NB4 (cell line): ENCODE measurements at places on chromosomes 11 and 22.

DNA sequence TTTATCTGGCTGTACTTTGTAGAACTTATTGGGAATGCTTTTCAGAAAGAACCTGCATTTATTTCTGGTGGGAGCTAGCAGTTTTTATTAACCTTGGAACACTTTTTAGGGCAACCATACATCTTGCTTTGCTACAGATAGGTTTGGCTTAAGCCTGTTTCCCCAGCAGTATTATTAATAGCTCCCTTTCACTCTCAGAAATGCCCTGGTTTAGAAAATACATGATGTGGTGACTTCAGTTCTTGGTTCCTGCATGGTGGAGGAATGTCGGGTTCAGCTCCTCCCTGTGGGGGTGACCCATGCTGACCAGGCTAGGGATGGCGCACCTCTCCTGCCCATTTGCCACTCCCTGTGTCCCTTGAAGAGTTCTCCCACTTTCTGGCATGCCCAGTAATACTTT lies 28.2 kb downstream of the ZBED4 start:
- DNase-seq, result no peak

- peak; percentile 35 for DNase-seq
These were observed 127.7 kb downstream of the ATXN10 start for GRCh38 chr22:45799291-45799690.

GRCh38 chr11:114794048-114794684 lies 115.8 kb downstream of the NXPE2 start:
- no peak for DNase-seq

DNA sequence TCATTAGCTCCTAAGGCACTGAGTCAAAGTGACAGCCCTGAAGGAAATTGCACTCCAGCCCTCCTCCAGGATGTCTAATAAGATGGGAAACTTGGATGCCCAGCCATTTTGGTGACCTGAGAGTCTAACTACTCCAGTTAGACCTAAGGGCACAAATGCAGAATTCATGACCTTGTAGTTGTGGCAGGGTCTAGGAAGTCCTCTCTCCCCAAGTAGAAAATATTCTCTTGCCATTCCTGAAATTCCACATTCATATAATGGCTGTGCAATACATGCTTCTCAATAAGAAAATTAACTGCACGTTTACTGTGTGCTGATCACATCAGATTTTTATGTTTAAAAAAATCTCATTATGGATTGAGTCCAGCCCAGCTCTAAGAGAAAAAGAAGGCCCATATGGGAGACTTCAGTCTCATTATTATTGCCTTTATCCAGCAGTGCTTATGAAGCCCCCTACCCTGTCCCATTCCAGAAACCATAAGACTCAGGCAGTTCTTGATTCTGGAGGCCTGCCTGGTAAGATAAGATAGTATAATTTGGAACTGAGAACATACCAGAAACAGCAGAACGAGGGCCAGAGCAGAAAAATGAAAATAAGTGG lies 133.7 kb upstream of the LDLRAD3 start:
- no peak for DNase-seq

DNA sequence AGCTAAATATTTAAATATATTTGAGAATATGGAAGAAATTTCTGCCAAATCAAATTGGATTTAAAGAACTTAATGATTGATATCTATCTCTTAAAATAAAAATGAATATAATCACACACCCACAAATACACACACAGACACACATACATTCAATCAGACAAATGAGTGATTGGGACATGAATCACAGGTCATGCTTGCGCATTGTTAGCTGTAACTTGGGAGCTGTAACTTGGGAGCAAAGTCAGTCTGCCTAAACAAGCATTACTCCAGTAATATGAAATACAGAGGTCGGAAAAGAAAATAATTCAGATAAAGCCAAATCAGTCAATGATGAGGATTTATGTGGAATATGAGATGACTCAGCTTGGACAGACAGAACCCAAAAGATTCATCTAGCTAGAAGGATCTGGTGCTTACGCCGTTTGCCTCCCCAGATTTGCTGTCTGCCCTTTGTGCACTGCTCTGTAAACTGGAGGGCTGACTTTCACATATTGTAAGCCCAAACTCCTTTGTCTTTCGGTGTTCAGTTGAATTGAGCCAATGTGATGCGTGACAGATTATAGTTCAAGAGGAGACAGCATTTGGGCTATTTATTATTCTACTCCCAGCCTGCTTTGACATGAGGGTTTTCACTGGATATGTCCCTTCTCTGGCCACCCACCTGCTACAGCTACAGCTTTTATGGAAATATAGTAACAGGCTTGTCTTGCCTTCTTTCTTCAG lies 1.6 kb downstream of the OR56B1 start:
- DNase-seq, result no peak

- no peak for DNase-seq
These were observed 91.4 kb upstream of the CTSC start for GRCh38 chr11:88428959-88429358.

- DNase-seq, result no peak
These were observed 18.2 kb downstream of the MUC2 start for GRCh38 chr11:1092919-1093318.

DNA sequence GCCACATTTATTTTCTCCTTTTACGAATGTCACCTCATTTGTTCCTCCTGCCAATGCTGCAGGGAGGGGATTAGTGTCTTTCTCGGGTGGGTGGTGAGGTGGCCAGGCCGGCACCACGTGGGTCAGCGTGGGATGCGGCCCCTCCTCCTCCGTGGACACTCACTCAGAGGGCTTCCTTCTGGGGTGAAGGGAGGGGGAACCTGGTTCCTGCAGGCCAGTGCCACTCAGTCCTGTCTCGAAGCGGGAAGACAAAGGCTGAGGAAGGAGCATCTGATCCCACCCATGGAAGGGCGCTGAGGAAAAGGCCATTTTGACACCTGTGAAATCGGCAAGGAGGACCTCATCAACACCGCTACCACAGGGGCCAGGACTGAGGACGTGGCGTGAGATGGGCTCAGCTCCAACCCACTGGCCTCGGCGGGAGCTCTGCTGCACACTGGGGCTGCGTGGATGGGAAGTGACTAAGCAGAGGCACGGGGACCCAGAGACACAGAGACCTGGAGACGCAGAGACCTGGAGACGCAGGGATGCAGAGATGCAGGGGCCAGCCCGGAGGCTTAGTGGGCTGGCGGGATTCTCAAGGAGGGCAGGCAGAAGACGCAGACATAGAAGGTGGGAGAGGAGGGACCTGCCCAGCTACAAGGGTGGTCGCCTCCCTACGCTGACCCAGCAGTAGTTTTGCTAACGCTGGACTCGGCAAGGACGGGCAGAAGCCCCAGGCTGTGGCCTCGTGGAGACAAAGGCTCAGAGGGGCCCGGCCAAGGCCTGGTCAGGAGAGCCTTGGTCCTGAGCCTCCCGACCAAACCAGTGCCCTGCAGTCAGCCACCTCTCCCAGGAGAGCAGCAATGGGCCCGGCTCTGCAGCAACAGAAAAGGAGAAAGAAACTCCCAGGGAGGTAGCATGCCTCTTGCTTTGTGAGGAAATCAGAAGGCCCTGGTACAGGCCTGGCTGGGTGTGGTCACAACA lies 1071.2 kb downstream of the BRD1 start:
- peak; percentile 19 for DNase-seq

DNA sequence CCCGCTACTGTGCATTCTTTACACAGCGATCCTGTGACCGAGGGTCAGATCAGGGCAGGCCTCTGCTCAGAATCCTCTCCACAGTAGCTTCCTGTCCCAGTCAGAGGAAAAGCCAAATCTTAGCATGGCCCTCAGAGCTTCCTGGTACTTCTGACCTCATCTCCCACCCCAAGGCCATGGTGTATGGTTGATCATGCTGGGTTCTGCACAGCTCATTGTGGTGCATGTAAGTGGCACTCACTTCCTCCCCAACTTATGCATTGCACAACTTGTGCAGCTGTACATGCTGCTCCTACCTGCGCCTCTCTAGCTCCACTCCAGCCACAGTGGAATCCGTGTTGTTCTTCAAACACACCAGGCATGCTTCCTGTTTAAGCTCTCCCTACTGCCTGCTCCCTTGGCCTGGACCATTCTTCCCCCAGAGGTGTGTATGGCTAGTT lies 20.3 kb downstream of the BMAL1 start:
- DNase-seq, result peak; percentile 86

DNA sequence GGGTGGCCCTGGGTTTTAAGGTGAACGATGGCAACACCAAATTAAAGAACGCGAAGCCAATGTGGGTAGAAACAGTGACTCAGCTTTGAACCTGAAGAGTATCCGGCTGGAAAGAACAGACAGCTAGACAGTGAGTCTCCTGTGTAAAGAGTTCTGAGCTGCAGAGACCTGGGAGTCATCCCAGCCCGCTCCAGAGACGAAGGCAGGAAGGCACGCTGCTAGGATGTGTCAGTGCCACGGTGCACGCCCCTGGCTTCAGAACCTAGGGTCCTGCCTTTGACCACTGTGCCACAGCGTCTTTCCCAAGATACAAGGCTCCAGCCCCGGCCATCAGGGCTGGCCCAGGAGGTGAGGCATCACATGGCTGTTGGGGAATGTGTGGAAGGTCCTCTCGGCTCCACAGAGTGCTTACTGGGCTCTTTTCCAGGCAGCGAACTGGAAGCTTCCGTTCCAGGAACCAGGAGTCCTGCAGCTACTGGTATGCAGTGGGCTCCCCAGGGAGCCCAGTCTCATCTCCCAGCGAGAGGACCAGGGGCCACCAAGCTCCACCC lies 29.9 kb downstream of the LRFN4 start:
- DNase-seq, result no peak

DNA sequence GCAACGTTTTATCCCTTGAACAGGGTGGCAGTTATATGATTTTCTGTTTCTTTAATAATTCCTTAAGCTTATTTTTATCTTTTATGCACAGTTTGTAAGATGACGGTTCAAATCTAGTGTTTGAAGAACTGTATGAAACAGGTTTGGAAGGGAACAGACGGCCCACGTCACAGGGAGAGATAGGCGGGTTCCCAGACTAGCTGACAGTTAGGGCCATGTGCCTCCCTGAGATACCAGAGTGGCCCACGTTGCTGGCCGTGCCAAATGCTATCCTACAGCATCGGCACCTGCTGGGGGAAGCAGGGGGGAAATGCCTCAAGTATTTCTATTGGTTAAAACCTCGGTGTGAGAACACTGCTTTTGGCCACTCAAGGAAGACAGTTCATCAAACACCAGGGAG lies 50.2 kb upstream of the BID start:
- DNase-seq, result no peak

- DNase-seq, result peak; percentile 18
These were observed 71.3 kb downstream of the BCR start for GRCh38 chr22:23251445-23252093.

GRCh38 chr22:22395245-22395644 lies 113.3 kb downstream of the ZNF280B start:
- peak; percentile 25 for DNase-seq

GRCh38 chr11:73236854-73237253 lies 18.8 kb downstream of the P2RY2 start:
- DNase-seq, result peak; percentile 80

DNA sequence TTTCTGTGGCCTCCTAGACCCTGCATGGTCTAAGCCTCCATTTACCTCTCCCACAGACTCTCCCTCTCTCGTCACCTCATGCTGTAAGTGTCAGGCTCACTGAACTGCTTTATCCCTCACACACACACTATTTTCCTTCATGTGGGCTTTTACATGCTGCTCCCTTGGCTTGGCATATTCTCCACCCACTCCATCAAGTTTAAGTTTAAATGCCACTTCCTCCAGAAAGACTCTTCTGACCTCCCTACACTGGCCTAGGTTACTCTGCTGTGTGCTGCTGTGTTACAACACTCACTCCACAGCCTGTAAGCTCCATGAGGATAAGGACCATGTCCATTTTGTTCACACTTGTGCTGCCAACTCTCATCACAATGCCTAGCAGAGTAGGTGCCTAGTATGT lies 2.5 kb downstream of the DCHS1 start:
- peak; percentile 30 for DNase-seq

- DNase-seq, result no peak
These were observed 17.8 kb upstream of the RAPSN start for GRCh38 chr11:47466701-47467250.

DNA sequence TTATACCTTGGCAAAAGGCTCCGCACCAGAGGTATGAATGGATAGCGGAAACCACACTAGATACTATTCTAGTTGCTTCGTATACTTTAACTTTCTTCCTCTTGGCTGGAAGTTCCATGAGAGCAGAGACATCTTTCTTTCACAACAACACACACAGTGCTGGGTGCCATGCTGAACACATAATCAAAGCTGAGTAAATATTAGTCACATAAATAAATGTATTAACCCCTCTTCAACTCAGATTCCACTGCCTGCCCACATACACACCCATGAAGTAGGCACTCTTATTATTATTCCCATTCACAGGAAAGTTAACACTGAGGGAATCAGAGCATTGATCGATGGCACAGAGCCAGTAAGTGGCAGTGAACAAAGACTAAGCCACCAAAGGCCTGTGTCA lies 35.4 kb downstream of the SPON1 start:
- DNase-seq, result no peak

DNA sequence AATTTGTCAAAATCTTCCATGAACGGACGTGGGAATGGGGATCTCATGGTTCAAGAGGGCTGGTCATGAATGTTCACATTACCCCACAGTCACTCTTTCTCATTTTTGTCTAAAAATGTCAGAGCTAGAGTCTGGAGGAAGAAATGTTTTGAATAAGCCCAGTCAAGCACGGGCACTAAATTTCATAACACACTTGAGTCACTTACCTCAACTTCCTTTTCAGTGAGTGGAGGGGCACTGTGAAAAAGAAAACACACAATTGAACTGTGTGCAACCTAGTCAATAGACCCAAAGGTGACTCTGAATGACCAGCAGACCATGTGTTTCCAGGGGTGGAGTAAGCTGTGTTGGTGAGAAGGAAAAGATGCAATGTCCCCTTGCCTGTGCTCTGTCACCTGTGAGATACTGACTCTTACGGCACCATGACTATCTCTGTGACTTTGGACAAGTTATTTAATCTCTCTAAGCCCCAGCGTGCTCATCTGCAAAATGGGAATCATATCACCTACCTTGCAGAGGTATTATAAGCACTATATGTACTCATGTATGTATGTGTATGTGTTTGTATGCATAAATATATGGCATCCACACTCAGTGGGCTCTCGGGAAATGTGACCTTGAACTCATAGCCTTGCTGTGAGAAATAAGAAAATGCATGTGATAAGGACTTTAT lies 38.2 kb upstream of the LYVE1 start:
- peak; percentile 89 for DNase-seq

GRCh38 chr11:9657531-9657930 lies 6.3 kb upstream of the SWAP70 start:
- no peak for DNase-seq

- DNase-seq, result no peak
These were observed 11.8 kb downstream of the NAP1L4 start for GRCh38 chr11:2980168-2980840.

DNA sequence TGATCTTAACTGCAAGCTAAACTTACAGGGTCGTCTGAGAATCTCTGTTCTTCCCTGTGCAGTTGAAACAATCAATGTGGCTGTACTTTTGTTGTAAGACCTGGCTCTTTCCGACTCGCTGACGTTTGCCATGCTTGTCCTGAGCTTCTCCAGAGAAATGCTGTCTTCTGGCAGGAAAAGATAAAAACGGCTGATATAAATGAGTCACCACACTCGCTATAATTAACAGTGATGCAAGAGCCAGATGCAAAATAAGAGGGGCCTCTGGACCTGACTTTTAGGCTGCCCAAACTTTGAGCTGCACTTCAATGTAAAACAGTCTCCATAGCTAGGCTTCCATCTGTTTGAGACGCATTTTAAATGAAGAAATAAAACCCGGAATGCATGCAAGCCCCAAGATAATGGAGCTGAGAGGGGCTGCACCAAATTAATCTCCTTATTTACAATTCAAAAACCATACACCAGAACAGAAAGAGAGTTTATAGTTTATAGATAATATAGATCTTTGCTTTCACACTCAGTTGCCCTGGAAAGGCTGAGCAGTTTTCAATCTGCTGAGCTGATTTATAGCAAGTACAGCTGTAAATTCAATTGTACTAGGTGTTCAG lies 48.5 kb downstream of the WT1 start:
- peak; percentile 73 for DNase-seq
